ENCODE measurements at places on chromosomes 13 and 19.
A peak's percentile ranks its signal among the peaks of the same experiment; 100 is the strongest.

GRCh38 chr19:7010722-7011593 lies 10.3 kb downstream of the MBD3L2B start:
- no peak for DNase-seq

DNA sequence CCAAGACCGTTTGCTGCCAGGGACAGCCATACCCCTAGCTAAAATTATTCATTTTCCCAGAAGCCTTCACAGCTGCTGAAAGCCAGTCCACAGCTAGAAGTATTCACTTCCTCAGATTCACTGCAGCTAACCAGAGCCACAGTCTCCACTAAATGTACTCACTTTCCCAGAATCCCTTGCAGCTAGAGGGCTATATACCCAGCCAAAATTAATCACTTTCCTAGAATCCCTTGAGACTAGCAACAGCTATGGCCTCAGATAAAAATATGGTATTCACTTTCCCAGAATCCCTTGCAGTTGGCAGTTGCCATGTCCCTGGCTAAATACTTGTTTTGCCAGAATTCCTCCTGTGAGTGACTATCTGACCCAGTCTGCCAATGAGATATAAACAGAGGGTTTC lies 13.8 kb upstream of the MEIS3 start:
- no peak for DNase-seq

- no peak for DNase-seq
Measured at GRCh38 chr19:38713865-38714264, 30.4 kb downstream of the CAPN12 start.

DNA sequence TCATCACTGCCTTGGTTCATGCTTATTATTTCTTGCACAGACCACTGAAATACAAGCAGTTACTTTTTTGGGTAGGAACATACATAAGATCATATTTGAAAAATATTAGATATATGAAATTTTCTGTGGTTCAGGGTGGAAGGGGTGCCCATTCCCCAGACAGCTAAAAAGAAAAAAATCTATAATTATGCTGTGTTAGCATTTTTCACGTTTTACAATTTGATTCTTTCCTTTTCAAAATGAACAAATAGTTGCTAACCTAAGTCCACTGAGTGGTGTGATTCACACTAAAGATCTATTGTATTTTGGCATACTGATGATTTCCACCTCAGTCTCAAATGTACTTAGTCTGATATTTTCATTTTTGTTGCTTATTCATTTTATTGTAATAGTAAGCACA lies 66.8 kb upstream of the FBXL3 start:
- no peak for DNase-seq

DNA sequence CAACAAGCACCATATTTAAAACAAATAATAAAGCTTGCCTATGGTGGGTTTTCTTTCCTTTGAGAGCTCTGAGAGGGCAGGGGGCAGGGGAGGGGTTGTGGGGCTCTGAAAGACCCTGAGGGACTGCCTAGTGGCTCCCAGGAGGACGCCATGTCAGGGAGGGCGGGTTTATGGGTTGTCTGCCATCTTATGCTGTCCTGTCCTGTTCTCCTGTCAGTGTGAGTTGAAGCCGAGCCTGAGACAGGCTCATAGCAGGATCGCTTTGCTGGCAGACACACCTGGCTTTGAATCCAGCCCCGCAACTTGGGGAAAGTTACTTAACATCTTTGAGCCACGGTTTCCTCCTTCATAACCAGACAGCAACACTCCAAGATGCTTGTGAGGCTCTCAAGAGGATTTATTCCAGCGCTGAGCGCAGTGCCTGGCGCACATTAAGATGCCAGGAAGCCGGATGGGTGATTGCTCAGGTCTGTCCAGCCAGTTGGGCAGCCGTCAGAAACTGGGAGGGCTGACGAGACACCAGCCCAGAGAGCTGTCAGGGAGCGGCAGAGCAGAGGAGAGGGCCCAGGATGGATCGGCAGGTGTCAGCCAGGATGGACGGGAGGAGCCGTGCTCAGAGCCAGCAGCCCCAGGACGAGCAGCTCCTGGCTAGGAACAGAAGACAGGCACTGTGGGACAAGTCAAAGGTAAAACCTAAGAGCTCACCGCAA lies 36.8 kb upstream of the C1QTNF9 start:
- DNase-seq: no peak

DNA sequence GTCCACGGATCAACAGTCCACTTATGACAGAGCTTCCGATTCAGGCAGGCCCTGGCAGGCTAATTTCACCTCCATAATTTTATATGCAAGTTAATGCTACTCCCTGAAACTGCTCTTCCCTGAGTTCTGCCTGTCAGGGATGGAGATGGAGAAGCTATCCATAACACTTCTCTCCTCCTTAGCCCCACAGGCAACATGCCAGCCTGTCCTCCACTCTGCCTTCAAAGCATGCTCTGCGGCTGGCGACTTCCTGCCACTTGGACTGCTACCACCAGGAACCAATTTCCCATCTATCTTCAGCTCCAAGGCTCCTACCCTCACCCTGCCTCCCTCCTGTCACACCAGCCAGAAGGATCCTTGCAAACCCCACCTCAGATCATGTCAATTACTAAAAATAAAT lies 35.4 kb downstream of the GSX1 start:
- no peak for DNase-seq

DNA sequence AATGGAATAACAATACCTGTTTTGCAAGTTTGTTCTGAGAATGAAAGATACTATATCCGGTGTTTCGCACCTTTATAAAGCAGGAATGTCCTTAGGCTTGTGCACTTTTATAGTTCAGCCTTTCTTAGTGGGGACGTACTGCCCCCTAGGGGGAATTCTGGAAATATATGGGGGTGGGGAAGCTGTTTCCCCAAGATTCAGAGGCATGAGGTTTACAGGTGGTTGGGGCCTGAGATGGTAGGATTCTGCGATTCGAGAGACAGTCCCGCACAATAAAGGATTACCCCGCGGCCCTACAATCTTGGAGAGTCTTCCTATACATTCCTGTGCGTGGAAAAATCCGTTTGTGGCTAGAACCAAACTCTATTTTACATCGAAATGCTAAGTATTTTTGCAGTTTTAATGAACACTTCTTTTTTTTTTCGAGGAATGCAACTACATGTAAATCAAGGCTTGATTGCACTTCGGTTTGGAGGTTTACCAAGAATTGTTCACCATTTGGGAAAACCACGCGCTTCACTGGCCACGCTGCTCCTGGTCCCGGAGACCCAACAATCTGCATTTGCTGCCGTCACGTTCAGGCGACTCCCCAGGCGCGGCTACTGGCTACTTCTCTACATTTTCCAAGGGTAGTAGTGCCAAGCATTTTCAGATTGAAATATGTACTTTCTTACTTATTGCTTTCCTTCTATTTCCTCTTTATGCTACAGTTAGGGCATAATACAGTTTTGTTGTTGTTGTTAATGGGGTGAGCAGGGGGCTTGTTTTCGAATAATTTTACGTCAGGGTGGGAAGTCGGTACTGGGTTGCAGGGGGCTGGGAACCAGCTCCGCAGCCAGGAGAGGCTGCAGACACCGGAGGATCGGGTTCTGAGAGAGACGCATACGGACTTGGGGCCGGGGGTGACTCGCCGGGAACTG lies 830 bp downstream of the NEK5 start:
- DNase-seq: peak; percentile 61

- no peak for DNase-seq
Measured at GRCh38 chr13:110705356-110705825, 525 bp downstream of the CARS2 start.

- DNase-seq: no peak
Measured at GRCh38 chr13:40666933-40667621, 636 bp upstream of the FOXO1 start.

- no peak for DNase-seq
Measured at GRCh38 chr19:57802269-57802668, 12.4 kb downstream of the ZNF552 start.

DNA sequence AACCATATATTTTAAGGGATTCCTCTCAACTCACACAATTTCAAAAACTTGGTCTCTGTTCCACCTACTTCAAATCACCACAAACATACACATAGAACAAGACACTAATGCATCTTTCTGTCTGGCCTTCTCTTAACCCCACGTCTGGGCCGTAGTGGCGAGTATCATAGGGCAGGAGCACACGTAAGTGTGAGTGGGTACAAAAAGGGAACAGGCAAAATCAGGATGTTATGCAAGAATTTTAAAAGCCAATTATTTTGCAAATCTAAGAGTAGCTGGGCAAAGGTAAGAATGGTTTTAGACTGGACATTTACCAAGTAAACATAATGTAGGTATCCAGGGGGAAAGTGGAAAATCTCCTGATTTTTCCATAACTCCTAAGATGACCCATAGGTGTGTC lies 35.1 kb downstream of the MTMR6 start:
- no peak for DNase-seq

DNA sequence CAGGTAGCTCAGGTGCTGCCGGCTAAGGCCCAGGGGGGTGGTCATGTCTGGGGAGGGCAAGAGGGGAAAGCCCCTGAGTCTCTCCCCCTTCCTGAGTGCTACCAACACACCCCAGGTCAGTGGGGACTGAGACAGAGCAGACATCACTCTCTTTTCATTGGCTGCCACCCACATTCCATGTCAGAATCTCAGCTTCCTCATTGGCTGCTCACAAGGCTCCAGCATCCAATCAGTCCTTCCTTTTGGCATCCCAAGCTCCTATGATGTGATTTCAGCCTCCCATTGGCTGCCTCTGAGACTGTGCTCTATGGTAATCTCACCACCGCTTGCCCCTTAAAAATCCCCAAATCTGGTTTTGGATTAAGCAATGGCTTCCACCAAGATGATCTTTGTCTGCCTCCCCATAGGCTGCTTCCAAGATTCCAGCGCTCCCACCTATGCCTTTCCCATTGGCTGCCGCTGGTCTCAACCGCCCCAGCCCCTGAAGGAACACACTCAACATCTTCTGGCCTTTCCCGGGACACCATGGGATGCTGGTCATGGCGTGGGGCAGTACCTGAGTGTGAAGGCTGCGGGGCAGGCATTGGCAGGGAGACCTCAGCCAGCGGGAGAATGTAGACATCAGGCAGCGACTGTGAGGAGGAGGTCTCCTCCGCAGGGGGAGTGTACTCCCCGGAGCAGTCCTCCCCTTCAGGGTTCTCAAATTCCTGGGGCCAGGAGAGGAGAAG lies 2.0 kb downstream of the LMTK3 start:
- peak; percentile 18 for DNase-seq

GRCh38 chr19:14428882-14429416 lies 4.2 kb upstream of the PKN1 start:
- DNase-seq: no peak

DNA sequence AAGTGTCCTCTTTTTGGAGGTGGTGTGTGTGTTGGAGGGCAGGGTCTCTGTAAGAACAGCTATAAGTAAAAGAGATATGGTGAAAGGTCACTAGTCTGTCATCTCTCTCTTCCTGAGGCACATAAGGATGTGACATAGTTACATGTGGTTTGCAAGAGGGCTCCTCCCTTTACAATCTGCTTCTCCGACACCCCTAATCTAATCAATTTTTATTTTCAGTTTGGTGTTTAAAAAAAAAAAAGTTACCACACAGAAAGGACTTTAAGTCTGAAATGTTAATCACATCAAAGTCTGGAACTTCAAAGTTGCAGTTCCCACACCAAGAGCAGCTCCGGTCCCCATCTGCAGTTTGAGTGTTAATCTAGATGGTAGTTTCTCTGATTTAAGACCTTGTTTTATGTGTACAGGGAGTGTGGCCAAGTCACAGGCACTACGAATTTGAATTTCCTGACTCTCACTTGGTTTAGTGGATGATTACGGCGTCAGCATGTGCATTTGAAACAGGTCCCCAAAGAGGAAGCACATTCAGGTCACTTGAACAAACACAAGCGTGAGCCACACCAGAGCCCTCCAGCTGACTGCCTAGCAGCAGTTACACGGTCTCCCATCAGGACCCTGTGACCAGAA lies 53.1 kb downstream of the FOXO1 start:
- DNase-seq: no peak

GRCh38 chr19:50465986-50466705 lies 10.2 kb upstream of the EMC10 start:
- no peak for DNase-seq

DNA sequence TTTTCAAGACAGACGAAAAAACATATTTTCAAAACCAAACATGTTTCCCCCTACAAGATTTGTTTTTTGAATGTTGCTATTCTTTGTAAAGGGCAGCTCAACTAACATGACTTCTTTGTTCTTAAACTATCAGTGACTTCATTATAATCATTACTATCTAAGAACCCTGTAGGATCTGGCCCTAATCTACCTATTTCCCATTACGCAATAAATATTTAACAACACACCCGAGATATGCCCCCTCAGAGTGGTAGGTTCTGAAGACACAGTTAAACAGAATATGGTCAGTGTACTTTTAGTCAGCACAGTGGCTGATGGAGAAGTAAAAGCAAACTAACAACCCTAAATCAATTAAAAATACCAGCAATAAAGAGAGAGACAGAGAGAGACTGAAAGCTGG lies 186.9 kb downstream of the DIAPH3 start:
- no peak for DNase-seq

DNA sequence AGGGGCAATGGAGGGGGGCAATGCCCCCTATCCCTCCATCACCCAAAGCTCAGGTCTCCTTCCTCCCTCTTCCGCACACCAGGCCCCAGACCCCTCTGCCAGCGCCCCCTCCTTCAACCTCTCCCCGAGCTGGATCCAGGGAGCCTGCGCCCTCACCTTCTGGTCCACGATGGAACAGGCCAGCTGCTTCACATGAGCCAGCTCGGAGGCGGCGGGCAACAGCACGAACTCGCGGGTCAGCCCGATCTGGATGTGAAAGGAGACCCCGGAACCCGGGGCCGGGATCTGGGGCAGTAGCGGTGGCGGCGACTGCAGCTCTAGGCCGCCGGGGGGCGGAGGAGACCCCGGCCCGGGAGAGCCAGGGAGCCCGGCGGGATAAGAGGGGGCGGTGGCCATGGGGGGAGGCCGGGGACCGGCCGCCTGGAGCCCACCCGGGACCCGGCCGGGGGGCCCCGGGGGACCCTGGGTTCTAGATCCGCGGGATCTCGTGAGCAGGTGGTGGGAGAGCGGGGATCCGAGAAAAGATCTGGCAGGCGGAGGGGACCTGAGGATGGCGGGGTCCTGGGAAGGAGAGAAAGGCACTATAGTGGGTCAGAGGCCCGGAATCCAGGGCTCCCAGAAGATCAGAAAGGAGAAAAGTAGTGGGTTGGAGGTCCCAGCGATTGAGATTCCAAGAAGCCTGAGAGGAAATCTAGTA lies 791 bp downstream of the PRKD2 start:
- DNase-seq: no peak

- DNase-seq: no peak
Measured at GRCh38 chr13:22937953-22938352, 242.8 kb upstream of the SGCG start.

- peak; percentile 87 for DNase-seq
Measured at GRCh38 chr19:44757057-44757734, 8.7 kb downstream of the BCL3 start.

DNA sequence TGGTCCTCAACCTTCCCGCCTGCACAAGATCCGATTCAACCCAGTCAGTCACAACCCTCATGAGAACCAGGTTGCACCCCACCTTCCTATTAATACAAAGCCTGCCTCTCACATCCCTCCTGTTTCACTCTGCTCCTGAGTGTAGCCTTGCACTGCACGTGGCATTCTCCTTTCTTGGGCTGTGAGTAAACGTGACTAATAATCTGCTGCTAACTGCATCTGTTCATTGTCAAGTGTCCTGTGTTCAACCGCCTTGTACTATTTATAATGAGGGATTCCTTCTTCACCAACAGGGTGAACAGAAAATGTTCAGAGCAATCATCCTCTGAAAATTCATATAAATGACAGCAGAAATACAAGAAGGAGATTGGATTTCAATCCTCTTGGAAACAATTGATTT lies 1608.2 kb downstream of the SLITRK5 start:
- no peak for DNase-seq

All from iris pigment epithelial cell (primary cell).